Stimulated activated CD8-positive, alpha-beta memory T cell treated with anti-CD3 and anti-CD28 coated beads, Interleukin-2, amount 100 ng/mL, for 1 hour (primary cell): ENCODE measurements at places on chromosomes 3 and 15.

DNA sequence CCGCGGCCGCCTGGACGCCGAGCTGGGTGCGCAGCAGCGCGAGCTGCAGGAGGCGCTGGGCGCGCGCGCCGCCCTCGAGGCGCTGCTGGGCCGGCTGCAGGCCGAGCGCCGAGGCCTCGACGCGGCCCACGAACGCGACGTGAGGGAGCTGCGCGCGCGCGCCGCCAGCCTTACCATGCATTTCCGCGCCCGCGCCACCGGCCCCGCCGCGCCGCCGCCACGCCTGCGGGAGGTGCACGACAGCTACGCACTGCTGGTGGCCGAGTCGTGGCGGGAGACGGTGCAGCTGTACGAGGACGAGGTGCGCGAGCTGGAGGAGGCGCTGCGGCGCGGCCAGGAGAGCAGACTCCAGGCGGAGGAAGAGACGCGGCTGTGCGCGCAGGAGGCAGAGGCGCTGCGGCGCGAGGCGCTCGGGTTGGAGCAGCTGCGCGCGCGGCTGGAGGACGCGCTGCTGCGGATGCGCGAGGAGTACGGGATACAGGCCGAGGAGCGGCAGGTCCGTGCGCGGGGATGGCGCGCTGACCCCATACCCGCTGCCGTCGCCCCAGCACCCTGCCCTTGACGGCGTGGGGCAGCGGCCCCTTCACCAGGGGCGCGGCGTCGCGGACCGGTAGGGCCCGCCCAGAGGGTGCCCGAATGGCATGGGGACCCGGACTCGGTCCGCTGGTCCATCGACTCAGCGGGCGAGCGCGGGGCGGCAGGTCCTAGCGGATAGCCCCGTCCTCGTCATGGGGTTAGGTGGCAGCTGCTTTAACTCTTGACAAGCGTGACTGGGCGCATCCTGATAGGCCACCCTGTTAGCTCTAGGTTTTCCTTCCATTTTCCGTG, 848 bp downstream of the SYNM start:
- DNase-seq: no peak

GRCh38 chr3:144593881-144594280, 622.3 kb downstream of the DIPK2A start:
- DNase-seq: no peak

DNA sequence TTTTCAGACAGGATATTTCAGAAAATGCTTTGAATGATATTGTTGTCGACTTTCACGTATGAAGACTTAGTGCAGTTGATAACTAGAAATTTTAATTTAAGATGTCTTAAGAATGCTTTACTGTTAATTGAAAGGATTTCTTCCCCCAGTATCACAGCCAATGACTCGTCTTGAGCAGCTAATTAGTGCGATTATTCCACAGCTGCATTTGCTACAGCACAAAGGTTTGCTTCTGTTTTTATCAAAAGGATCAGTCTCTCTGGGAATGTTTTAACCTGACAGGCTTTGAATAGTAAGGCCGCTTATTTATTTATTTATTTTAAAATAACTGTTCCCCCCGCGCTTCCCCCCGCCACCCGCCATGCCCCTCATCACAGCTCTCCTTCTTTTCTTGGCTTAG, 123.5 kb upstream of the SAMMSON start:
- DNase-seq: no peak

GRCh38 chr3:56997675-56998074, 62.8 kb upstream of the SPATA12 start:
- DNase-seq: no peak

DNA sequence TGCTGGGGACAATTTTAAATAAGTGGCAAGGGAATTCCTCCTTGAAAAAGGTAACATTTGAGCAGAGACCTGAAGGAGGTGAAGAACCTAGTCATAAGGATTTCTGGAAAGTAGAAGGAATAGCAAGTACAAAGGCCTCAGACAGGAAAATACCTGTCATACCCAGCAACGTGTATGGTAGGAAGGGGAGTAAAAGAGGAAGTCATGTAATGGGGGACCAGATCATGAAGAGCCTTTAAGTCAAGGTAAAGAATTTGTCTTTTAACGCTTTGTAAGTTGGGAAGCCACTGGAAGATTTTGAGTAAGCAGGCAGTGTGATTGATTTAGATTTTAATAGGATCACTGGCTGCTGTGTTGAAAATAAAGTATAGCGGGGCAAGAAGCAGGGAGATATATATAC, 43.4 kb upstream of the FAH start:
- no peak for DNase-seq

DNA sequence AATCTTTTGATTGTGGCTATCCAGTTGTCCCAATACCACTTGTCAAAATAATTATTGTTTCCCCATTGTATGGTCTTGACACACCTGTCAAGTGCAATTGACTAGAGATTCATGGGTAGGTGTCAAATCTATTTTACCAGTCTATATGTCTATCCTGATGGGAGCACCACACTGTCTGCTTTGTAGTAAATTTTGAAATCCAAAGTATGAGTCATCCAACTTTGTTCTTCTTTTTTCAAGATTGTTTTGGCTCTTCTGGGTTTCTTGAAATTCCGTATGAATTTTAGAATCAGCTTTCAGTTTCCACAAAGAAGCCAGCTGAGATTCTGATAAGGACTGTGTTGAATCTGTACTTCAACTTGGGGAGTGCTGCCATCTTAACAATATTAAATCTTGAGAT, 71.9 kb downstream of the CSNK1G1 start:
- no peak for DNase-seq

DNA sequence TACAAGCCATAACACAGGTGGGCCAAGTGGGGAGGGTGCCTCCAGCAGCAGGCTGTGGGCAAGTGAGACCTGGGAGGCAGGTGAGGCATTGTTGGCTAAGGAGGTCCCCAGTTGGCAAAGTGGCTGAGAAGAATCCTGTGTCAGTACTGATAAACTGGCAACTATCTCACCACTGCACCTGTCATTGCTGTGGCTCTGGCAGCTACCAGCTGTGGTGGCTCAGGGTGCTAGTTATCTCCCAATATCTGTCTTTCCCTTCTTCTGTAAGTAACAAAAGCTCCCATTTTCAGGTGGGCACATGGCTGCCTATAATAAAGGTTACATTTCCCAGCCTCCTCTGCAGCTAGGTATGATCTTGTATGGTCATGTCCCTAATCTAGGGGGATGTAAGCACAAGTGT, 80.6 kb upstream of the RNF7 start:
- no peak for DNase-seq

DNA sequence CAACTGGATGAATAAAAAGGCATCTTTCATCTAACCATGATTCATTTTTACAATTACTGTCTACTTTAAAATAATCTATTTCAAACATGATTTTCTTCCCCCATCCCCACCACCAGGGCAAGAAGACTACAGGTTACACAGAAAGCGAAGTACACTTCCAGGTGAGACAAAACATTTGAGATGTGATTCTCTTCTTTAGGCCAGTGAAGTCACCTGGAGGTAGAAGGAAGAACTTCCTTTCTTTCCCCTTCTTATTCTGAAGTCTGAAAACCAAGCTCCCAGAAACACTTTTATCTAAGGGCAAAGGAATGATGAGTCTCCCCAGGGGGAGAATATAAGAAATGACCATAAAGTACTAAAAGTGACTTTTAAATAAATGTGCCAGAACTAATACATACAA, 36.7 kb downstream of the SHQ1 start:
- DNase-seq: no peak

DNA sequence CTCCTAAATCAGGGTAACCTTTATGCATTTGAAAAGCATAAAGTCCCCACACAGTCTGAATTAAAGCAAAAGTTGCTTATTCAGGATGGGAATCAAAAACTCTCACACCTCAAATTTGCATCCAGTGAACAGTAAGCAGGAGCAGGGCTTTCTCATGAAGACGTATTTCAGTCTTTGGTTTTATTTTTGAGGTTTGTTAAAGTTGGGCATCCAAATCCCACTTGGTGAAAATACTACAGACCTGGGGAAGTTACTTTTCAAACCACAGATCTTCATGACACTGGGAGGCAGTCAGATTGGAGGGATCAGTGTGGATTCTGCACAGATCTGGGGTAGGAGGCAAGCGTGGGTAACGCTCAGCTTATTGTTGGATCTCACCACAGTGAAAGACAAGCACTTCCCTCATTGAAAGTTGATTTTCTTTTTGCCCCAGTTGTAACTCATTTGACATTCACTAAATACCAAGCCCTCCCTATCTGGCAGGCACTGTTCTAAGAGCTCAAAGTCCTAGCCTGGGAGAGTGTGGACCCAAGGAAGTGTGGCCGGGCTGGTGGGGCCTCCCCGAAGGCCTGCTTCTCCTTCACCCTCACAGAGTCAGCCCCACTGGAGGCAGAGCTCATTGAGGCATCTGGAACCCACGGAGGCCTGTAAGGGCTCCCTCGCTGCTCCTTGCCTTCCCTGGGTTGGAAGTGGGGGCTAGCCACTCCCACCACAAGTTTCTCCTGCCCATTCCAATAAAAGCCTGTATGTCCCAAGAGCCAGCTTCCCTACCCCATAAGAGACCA, 783 bp upstream of the ISG20 start:
- DNase-seq: no peak

- DNase-seq: no peak
Observed at GRCh38 chr15:79090487-79091203, at the start of gene RASGRF1. TSS of gene RASGRF1 (minus strand) at chr15:79090780. CDS start at chr15:79090498, 282 bp downstream.

- peak; percentile 43 for DNase-seq
Observed at GRCh38 chr3:187679638-187680396, 9.6 kb upstream of the SST start.

- no peak for DNase-seq
Observed at GRCh38 chr3:87503900-87504498, 227.6 kb upstream of the POU1F1 start.

DNA sequence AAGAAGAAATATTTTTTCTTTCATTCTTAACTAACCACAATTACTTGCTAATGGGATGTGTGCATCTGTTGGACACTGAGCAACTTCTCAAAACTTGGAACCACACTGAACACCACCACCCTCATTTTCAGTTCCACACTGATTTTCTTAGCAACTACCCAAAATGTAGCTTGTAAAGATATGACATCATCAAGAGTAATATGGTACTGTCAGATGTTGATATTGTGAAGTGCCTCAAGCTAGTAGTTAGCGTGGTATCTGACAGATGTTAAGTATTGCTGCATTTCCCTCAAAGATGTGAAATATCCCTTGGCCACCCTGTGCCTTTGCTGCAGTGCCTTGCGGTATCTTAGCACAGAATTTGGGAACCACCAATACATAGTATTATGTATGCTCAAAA, 9.3 kb downstream of the RFTN1 start:
- DNase-seq: no peak

- DNase-seq: no peak
Observed at GRCh38 chr3:170027233-170028102, 10.3 kb upstream of the GPR160 start.

DNA sequence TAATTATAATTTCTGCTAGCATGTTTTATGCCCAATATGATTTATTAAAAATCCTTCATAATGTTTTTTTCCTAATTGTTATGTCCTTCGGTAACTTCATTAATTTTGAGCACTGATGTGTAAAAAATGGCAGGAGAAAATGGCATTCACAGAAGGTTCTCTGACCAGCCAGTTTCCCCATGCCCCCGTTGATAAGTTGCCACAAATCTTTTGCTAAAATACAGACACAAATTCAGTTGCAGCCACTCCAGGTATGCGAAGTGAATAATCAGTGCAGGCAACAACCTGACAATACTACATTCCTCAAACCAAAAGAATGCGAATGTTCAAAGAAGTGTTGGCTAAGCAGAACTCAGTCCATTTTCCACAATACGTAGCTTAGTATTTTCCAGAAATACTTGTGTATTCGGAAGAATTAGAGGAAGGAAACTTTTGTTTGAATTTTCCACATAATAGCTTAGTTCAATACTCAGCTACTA, 32.7 kb downstream of the CHL1 start:
- DNase-seq: no peak

DNA sequence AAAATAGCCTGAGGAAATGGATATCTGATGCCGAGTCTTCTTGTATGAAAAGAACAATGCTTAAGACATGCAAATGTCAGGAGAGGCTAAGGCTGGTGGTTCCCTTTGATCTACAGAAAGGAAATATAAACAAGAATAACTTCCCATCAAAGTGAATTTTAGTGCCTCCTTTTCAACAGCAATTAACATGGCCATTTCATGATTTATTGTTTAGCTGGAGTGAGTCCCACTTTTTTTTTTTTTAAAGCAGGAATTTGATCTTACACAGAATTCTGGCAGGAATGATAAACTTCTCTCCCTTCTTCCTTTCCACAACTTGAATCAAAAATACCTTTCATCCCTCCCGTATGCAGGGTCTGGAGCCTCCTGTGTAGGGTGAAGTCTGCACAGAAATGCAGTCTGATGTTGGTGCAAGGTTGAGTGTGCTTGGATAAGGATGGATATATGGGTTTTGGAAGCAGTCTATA, 287.0 kb downstream of the MEX3B start:
- no peak for DNase-seq

DNA sequence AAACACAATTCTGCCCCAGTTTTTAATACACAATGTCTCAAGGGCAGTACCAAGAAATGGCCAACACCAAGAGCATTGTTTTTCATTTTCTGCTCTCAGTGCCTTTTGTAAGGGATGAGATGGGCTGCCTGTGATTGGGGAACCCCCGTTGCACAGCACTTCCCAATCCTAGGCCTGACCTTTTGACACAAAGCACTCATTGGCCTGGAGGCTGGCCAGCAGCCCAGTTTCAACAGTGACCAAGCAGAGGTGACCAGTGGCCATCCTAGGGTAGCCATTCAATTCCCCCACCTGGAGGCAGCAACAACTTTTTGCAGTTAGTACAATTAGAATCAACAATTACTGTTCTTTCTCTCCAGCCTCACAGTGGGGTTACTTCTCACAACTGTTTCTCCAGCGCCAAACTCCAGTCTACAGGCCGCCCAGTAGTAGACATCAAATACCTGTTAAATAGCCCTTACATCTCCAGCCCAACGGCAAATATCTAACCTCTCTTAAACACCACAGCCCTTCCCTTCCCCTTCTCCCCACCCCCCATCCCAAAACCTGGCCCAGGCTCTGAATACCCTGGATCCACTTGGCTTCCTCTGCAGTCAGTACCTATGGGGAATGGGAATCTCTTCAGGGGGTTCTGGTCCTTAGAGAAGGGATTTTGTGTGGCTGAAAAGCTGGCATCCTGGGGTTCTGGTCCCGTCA, 8.9 kb upstream of the LRRC2 start:
- DNase-seq: no peak

- DNase-seq: no peak
Observed at GRCh38 chr3:160401291-160402095, 2.0 kb downstream of the SMC4 start.

- DNase-seq: no peak
Observed at GRCh38 chr15:99429681-99430081, 136.1 kb upstream of the MEF2A start.

DNA sequence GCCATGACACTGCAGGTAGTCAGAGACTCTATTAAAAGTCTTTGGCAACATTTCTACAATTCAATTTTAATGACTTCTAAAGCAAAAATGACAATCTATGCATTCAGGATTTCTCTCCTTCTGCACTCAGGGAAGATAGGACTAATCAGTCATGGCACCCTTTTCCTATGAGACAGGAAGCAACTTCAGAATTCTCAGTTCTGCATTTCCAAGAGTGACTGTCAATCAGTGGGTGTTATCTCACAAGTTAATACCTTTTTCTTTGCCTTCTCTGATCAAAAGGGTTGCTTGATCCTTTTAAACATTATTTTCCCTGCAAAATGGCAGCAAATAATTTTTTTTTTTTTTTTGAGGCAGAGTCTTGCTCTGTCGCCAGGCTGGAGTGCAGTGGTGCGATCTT, 7.8 kb upstream of the ICE2 start:
- DNase-seq: no peak
